Ovary (tissue), 10 donors: ENCODE measurements at places on chromosomes 2 and 18. TPM values are rescaled to one million over a fixed set of nuclear protein-coding genes. Genes with fewer than 3 reads are reported as not detected.

Gene TEKT4
- 0.27 TPM for total RNA-seq

Gene MATN3
- 2.5 TPM for total RNA-seq

Gene DIPK1C
- not detected for total RNA-seq

- no peak for DNase-seq
Measured at GRCh38 chr2:74528600-74529356, 728 bp downstream of the AUP1 start.

DNA sequence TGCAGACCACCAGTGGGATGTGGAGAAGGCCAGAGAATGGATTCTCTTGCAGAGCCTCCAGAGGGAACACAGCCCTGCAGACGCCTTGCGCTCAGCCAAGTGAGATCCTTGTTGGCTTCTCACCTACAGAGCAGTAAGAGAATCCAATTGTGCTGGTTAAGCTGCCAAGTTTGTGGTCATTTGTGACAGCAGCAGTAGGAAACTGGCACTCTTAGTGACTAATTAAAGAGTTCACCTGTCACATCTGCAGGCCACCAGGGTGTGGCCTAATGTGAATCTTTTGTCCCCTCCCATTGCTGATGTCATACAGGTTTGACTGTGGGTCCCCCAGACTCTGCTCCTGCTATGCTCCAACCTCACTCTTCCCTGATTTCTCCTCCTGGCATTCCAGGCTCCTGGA lies 235.9 kb downstream of the TFCP2L1 start:
- DNase-seq = no peak

- no peak for DNase-seq
Measured at GRCh38 chr18:48002933-48003365, 72.5 kb upstream of the SMAD2 start.
